Activated CD8-positive, alpha-beta memory T cell treated with anti-CD3 and anti-CD28 coated beads for 36 hours (primary cell): ENCODE measurements at places on chromosomes 4 and X. TPM values are rescaled to one million over a fixed set of nuclear protein-coding genes. Genes with fewer than 3 reads are reported as not detected.

The GDPD2 gene
- total RNA-seq: not detected

The TREX2 gene
- total RNA-seq: 1.7 TPM

The YY2 gene
- total RNA-seq: 2.0 TPM

The CT47C1 gene
- not detected for total RNA-seq

The MFAP3L gene
- 2.5 TPM for total RNA-seq

The IL13RA1 gene
- 0.21 TPM for total RNA-seq

The UNC5C gene
- total RNA-seq: not detected

The EDA gene
- 0.97 TPM for total RNA-seq

The JCHAIN gene
- not detected for total RNA-seq

The STOX2 gene
- not detected for total RNA-seq

The PRAF2 gene
- total RNA-seq: 11.6 TPM

The PDE6B gene
- 11.4 TPM for total RNA-seq
